ENCODE measurements at places on chromosomes 2 and 18.

DNA sequence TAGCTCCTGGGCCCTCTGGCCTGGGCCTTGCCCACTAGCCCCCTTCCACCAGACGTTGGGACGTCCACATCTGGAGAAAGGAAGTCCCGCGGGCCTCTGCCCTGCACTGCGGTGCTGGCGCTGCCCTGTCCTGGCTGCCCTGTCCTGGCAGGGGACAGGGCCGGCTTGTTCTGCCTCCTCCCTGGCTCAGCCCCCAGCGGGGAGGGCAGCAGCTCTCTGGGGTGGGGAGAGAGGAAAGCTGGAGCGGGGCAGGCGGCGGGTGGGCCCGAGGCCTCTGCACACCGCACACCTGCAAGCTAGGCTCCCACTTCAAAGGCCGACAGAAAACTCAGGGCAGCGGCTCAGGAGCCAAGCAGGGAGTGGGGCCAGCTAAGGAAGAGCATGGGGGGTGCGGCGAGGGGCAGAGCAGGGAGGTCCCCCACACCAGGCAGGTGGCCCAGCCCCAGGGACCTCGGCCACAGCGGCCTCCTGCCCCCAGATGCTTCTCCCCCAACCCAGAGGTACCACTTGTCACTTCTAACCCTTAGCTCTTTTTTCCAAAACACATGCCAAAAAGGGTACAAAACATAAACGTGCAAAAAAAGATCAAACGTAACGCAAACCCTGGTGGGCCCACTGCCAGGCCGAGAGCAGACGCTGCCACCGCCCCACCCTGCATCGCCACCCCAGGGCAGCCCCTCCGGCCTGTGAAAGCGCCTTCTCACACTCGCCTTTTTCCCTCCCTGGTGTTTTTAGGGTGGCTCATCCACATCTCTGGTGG, 13.5 kb downstream of the SNED1 start:
- no peak for DNase-seq

DNA sequence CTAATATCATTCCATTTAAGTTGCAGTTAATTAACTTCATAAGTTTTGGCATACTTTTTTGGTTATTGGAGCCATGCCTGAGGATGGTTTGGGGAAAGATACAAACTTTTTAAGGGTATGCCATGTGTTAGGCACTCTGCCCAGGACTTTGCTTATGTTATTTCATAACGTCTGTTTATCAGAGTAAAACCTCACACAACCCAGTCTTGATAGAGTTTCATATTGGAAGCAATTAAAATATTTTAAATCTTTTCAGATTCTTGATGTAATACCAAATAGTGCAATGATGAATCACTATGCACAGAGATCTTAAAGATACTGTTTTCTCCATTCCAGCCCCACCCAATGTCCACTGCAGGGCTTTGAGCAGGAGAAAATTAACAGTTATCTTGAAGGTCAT, 529.1 kb upstream of the HNMT start:
- DNase-seq, result no peak

GRCh38 chr2:234701421-234701820, 204.5 kb upstream of the ARL4C start:
- no peak for DNase-seq

GRCh38 chr2:223465793-223466192, 136.4 kb downstream of the SCG2 start:
- DNase-seq, result no peak

GRCh38 chr2:186460465-186460864, 25.6 kb upstream of the ZC3H15 start:
- DNase-seq, result no peak

DNA sequence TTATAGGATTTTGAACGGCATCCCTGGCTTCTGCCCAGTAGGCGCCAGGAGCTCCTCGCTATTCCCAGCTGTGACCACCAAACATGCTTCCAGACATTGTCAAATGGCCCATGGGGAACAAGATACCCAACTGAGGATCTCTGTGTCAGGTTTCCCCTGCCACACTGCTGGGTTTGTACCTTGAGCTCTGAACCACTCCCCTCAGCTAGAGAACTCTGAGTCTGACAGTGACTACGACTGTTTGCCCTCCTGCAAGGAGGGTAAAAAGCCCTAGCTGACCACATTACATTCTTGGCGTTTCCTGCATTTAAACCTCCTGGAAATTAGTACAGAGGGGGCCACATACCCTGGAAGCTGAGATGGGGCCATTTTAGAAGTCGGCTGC, 12.4 kb downstream of the LRRFIP1 start:
- no peak for DNase-seq

GRCh38 chr2:52676056-52676455, 1091.5 kb upstream of the CHAC2 start:
- no peak for DNase-seq

- DNase-seq, result no peak
Measured at GRCh38 chr2:144020047-144020446, 499.9 kb downstream of the ZEB2 start.

GRCh38 chr2:172336681-172337080, 90.7 kb upstream of the ITGA6 start:
- no peak for DNase-seq

GRCh38 chr2:5473635-5474034, 218.5 kb upstream of the SOX11 start:
- no peak for DNase-seq

DNA sequence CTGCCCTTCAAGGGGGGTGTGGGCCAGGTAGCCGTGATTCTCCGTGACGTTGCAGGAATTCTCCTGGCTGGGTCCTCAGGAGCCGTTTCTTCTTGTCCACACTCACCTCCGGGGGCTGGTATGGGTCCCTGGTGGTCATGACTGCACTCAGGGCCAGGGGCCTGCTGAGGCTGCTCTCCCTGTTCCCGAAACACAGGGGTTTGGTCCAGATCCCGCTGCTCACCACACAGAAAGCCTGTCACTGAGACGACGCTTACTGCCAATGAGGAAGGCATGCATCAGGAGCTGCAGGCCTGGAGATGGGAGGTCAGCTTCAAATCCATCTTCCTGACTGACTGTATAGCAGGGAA, 160.7 kb downstream of the RTP5 start:
- DNase-seq, result no peak

GRCh38 chr2:232528746-232529460, 2.9 kb downstream of the CHRND start:
- DNase-seq, result no peak

DNA sequence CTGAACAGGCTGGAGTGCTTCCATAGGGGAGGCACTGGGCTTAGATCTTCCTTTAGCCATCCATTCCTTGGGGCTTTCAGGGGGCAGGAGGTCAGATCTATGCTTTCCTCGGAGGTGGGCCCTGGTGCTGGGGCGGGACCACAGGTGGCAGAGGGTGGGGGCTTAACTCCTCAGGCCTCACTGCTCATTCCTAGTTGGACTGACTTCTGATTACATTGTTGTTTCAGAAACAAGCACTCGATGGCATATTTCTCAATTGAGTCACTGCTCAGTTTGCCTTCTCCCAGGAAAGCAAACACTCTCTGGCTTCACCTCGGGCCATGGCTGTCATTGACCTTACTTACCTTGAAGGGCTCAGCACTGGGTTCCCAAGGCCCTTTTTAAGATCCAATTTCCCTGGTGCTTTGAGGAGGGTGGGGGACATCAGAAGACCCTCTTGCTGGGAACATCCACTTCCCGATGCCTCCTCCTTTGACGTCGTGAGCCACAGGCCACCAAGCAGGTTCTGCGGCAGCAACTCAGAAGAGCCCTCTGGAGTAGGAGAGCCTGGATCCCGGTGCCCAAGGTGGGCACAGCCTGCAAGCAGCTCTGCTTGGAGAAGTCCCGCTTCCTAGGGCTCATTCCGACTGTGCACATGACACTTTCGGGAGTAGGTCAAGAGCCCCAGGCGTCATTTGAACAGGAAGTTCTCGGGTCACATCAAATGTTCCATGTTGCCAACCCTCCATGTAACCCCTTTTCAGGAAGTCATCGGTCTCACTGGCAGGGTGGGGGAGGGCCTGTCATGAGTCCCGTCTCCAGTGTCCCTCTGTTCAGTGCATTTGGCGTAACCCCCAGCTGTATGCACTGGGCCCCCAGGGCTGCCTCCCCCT, 40.6 kb downstream of the SDC1 start:
- DNase-seq, result no peak

Measured in neuronal stem cell (in vitro differentiated cells).